ENCODE measurements at places on chromosomes 4 and X. TPM values are rescaled to one million over a fixed set of nuclear protein-coding genes. Genes with fewer than 3 reads are reported as not detected.

DNA sequence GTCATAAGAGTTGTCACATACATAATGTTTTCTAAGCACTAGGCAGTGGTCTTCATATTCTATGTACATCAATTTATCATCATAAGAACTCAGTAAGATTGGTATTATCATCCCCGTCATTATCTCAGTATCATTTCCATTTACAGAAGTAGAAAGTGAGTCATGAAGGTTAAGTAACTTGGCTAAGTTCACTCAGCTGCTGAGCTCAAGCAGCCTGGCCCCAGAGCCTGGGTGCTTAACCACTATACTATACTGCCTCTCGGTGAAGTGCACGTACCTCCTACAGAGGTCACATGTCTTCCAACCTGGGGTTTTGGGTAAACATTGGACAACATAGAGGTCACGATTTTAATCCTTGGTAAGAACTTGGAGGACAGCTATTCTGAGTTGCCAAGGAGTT, 161.5 kb upstream of the GATB start:
- no peak overlapping the region for H3K4me3 ChIP-seq
- H3K27me3 ChIP-seq, result no peaks in the 10 kb centered on the region
- no peak overlapping the region for H3K27ac ChIP-seq
- H3K4me1 ChIP-seq, result peaks cover 6% of the 10 kb centered on the region
- H3K36me3 ChIP-seq, result no peaks in the 10 kb centered on the region

- peaks cover 17% of the 10 kb centered on the region for H3K36me3 ChIP-seq
- H3K27me3 ChIP-seq, result no peaks in the 10 kb centered on the region
- no peak overlapping the region for H3K4me3 ChIP-seq
- DNase-seq, result no peak
Measured at GRCh38 chrX:152861116-152861515, 30.3 kb downstream of the NSDHL start.

GRCh38 chrX:626745-627509, 3.7 kb upstream of the SHOX start:
- H3K27ac ChIP-seq, result no peak overlapping the region
- no peak for DNase-seq
- peak overlapping the region; percentile 6 for H3K4me3 ChIP-seq
- peaks cover 100% of the 10 kb centered on the region for H3K27me3 ChIP-seq

DNA sequence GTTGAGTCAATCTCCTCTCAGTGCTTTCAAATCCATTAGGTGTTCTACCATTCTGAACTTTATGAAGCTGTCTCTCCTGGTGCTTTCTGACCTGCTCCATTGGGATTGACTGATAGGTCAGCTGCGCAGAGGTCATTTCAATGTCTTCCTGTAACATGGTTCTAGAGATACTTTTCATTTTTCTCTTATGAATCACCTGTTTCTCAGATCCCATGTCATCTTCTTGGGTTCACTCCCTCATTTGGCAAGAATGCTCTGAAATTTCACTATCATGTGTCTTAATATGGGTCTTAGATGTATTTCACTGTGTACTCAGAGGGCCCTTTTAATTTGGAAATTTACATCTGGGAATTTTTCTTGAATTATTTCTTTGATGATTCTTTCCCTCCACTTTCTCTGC, 13.8 kb upstream of the PGM2 start:
- H3K4me1 ChIP-seq, result peaks cover 21% of the 10 kb centered on the region
- no peak for DNase-seq
- H3K27ac ChIP-seq, result no peak overlapping the region
- H3K4me3 ChIP-seq, result no peak overlapping the region

The UGT2B15 gene
- total RNA-seq, result 0.25 TPM

GRCh38 chr4:99670409-99671073, 12.9 kb upstream of the C4orf54 start:
- H3K27ac ChIP-seq, result no peak overlapping the region
- peaks cover 4% of the 10 kb centered on the region for H3K27me3 ChIP-seq
- no peak overlapping the region for H3K4me3 ChIP-seq
- peaks cover 28% of the 10 kb centered on the region for H3K36me3 ChIP-seq
- no peaks in the 10 kb centered on the region for H3K4me1 ChIP-seq

DNA sequence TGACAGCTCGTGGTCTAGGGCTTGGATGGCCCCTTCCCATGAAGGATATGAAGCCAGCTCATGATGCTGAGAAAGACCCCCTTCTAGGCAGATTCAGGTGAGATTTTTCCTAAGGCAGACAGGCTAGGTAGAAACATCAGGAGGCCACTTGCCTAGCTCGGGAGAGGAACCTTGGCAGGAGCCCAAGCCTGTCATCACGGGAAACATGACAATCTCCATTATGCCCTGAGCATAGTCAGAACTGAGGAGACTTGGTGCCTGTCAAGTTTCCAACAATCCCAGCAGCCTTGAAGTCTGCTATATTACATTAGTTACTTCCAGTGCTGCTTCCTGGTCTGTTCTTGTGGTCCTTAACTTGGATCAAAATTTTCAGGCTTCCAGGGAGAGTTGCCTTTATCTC, 18.7 kb upstream of the WDR1 start:
- H3K4me1 ChIP-seq, result no peaks in the 10 kb centered on the region
- peaks cover 4% of the 10 kb centered on the region for H3K27me3 ChIP-seq
- H3K4me3 ChIP-seq, result no peak overlapping the region
- H3K27ac ChIP-seq, result no peak overlapping the region
- no peaks in the 10 kb centered on the region for H3K36me3 ChIP-seq

DNA sequence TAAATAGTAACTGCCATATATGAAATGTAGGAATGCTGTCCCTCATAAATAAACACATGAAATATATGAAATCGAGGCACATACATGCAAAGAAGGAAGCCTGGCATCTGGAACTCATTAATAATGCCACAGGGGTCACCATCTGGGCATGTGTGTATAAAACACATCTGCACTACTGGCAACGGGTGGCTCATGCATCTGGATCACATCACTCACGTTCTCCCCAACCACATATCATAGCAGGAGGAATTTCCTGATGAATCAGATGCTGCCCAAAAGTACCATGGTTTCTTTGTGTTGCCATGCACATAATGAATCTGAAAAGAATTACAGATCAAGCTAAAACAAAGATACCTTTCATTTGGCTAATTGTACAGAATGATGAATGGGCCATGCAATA, 28.6 kb downstream of the RNF175 start:
- H3K27ac ChIP-seq, result no peak overlapping the region
- H3K4me1 ChIP-seq, result peaks cover 8% of the 10 kb centered on the region
- H3K4me3 ChIP-seq, result no peak overlapping the region
- H3K36me3 ChIP-seq, result no peaks in the 10 kb centered on the region

The DCAF8L2 gene
- not detected for total RNA-seq

The PAGE1 gene
- total RNA-seq, result not detected

The LRCH2 gene
- total RNA-seq, result 3.8 TPM

DNA sequence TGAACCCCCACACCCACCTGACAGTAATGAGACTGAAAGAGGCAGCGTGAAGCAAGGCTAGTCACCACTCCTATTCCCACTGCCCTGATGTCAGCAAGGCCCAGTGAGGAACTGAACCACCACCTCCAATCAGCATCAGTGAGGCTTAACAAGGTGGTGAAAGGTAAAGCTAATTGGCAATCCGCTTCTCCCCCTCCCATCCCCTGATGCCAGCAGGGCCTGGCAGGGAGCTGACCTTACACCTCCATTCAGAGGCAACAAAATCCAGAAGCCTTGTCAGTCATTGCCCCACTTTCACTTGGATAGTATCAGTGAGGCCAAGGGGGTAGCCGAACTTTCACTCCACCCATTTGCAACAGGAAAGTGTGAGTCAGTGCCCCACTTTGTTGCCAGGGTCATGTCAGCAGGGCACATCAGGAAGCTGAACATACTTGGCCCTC, 60.8 kb downstream of the AWAT2 start:
- H3K27ac ChIP-seq, result no peak overlapping the region
- H3K4me3 ChIP-seq, result no peak overlapping the region
- no peak for DNase-seq
- H3K36me3 ChIP-seq, result no peaks in the 10 kb centered on the region
- H3K27me3 ChIP-seq, result no peaks in the 10 kb centered on the region
- no peaks in the 10 kb centered on the region for H3K4me1 ChIP-seq

GRCh38 chrX:48966796-48967579, 4.7 kb downstream of the KCND1 start:
- DNase-seq, result no peak
- no peak overlapping the region for H3K27ac ChIP-seq
- no peaks in the 10 kb centered on the region for H3K27me3 ChIP-seq
- 0 out of 2 replicates have a peak, but pooled peaks cover 4% of the 10 kb centered on the region for H3K4me1 ChIP-seq

DNA sequence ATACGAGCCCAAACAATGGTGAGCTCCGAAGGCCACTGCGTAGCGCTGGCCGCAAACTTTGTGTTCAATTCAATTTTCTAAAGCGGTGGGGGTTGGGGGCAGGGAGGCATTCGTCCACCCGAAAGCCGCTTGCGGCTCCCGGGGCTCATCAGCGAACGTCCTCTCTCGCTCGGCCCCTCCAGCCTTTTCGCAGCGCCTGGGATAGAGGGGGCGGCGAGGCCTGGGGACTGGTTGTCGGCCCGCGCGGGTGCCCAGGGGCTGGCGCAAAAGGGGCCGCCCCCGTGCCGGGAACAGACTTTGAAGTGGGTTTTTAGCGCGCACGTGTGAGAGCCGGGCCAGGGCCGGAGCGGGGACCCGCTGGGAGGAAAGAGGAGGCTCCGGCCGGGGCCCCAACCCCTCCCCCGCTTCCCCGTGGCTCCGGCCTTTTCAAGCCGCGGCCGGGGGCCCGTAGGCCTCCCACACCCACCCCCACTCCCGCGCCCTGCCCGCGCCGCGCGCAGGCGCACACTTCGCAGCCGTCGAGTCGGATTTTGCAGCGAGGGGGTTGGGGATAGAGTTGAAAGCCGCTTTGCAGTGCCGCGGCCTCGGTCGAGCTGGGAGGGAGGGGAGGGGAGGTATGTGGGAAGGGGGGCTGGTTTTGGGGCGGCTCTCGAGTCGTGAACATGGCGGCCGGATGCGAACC, 8.3 kb downstream of the ZIC3 start:
- no peaks in the 10 kb centered on the region for H3K27me3 ChIP-seq
- peaks cover 30% of the 10 kb centered on the region for H3K36me3 ChIP-seq
- peak overlapping the region; percentile 97 for H3K4me3 ChIP-seq
- DNase-seq, result peak; percentile 82

GRCh38 chr4:53688186-53688790, 97.0 kb upstream of the LNX1 start:
- no peak for DNase-seq
- no peak overlapping the region for H3K27ac ChIP-seq
- H3K4me1 ChIP-seq, result no peaks in the 10 kb centered on the region
- no peak overlapping the region for H3K4me3 ChIP-seq
- no peaks in the 10 kb centered on the region for H3K36me3 ChIP-seq

The SPACA5 gene
- not detected for total RNA-seq

- no peak for DNase-seq
- no peaks in the 10 kb centered on the region for H3K27me3 ChIP-seq
- no peak overlapping the region for H3K4me3 ChIP-seq
- H3K4me1 ChIP-seq, result no peaks in the 10 kb centered on the region
Measured at GRCh38 chr4:166165829-166166420, 292.9 kb downstream of the TLL1 start.

The GC gene
- total RNA-seq, result 1.9 TPM

GRCh38 chr4:8090312-8090711, 68.3 kb downstream of the ABLIM2 start:
- peaks cover 25% of the 10 kb centered on the region for H3K36me3 ChIP-seq
- H3K27me3 ChIP-seq, result peaks cover 3% of the 10 kb centered on the region
- no peak for DNase-seq
- no peak overlapping the region for H3K27ac ChIP-seq

The NDST3 gene
- 0.37 TPM for total RNA-seq
